IgD-negative memory B cell (primary cell): ENCODE measurements at places on chromosomes 11 and 22. TPM values are rescaled to one million over a fixed set of nuclear protein-coding genes. Genes with fewer than 3 reads are reported as not detected.

ZPR1 gene
- polyA plus RNA-seq, result 56.3 TPM

ZC3H12C gene
- polyA plus RNA-seq, result not detected

CDC42BPG gene
- polyA plus RNA-seq, result 0.15 TPM

CCDC81 gene
- polyA plus RNA-seq, result not detected

P4HA3 gene
- not detected for polyA plus RNA-seq

KBTBD3 gene
- 16.0 TPM for polyA plus RNA-seq

HBG1 gene
- not detected for polyA plus RNA-seq

SCN2B gene
- not detected for polyA plus RNA-seq

ZNF280B gene
- polyA plus RNA-seq, result 3.8 TPM

MICAL2 gene
- 0.84 TPM for polyA plus RNA-seq

HBD gene
- polyA plus RNA-seq, result not detected

ELF5 gene
- not detected for polyA plus RNA-seq

OR6X1 gene
- polyA plus RNA-seq, result not detected

SUSD2 gene
- not detected for polyA plus RNA-seq

RAG1 gene
- 0.06 TPM for polyA plus RNA-seq

KIRREL3 gene
- polyA plus RNA-seq, result not detected

OR5B21 gene
- not detected for polyA plus RNA-seq

DEUP1 gene
- polyA plus RNA-seq, result not detected

OR52N4 gene
- polyA plus RNA-seq, result 0.75 TPM

CHRM1 gene
- not detected for polyA plus RNA-seq

OR51B4 gene
- polyA plus RNA-seq, result not detected

THRSP gene
- not detected for polyA plus RNA-seq

CCT8L2 gene
- polyA plus RNA-seq, result not detected

TRIM66 gene
- 0.75 TPM for polyA plus RNA-seq

SERHL2 gene
- polyA plus RNA-seq, result 4.5 TPM

OR52H1 gene
- polyA plus RNA-seq, result not detected

OR11H1 gene
- not detected for polyA plus RNA-seq

C11orf91 gene
- polyA plus RNA-seq, result not detected

HORMAD2 gene
- polyA plus RNA-seq, result not detected

MUC15 gene
- not detected for polyA plus RNA-seq

SCGB1A1 gene
- polyA plus RNA-seq, result not detected

ADM2 gene
- polyA plus RNA-seq, result 1.5 TPM

OR56A1 gene
- not detected for polyA plus RNA-seq

IL18 gene
- polyA plus RNA-seq, result 0.65 TPM

OR6T1 gene
- not detected for polyA plus RNA-seq

NLRP6 gene
- 5.9 TPM for polyA plus RNA-seq
